ENCODE measurements at places on chromosomes 3 and 15.

- DNase-seq: no peak
Measured at GRCh38 chr15:93610944-93611343, 521.9 kb upstream of the RGMA start.

DNA sequence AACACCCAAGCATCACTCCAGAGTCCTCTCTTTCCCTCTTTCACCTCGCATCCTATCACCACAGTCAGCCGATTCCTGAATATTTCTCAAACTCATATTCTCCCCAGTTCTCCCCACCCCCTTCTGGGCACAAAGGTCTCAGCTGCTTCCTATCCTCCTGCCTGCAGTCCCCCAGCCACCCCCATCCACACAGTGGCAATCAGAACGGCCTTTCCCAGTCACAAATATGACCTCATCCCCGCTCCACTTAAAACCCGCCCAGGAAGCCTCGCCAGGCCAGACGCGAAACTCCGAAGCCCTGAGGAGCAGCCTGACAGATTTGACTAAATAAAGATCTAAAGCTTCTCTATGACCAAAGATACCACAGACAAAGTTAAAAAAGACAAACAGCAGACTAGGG is 49.9 kb upstream of the LINGO1 start:
- DNase-seq: no peak

DNA sequence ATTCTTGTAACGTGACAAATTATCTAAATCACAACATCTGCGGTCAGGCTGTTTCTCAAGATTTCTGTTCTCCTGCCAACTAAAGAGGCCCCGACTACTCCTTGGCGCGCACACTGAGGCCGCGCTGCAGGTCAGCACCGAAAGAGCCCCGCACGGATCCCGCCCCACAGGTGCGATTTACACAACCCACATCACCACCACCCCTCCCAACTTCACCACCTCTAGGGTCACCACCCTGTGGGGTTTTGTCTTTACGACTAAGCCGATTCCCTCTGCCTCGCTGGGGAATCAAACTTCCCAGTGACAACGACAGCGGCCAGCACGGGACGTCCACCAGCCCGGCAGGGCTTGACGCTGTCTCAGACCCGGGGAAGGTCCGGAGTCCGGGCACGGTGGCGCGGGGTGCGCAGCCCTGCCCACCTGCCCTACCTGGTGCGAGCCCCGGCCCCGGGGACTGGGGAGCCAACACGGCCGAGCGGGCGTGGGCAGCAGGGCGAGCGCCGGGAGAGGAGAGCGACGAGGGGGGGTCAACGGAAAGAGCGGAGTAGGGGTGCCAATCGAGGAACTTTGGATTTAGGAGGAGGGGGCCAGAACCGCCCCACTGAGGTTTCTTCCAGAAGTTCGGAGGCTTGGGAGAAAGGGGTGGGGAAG is 764 bp downstream of the UACA start:
- peak; percentile 50 for DNase-seq

DNA sequence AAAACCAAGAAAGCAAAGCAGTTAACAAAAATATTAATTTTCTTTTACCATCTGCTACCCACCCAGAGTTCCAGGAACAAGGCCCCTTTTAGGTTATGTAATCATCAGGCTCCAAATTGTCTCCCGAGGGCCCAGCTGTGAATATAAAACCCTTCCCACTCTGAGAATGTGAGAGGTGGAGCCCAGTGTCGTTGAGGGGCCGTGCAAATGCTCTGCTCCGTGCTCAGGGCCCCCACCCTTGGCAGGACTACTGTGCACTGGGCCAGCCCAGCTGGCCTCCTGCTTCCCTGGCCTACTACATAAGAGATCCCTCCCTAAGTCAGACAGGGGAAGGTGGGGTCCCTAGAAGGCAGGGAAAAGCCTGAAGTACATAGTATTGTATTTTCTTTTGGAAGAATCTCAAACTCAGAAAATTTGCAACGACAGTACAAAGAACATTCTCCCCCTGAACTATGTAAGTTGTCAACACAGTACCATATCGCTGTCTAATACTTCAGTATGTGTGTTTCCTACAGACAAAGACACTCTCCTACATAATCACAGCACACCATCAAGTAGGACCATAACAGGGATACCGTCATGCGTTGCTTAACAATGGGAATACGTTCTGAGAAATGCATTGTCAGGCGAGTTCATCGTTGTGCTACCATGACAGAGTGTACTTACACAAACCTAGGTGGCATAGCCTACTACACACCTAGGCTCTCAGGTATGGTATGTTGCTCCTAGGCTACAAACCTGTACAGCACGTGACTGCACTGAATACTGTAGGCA is 4.4 kb upstream of the CLEC3B start:
- no peak for DNase-seq

- DNase-seq: no peak
Measured at GRCh38 chr3:50573566-50574443, 4.5 kb downstream of the HEMK1 start.

DNA sequence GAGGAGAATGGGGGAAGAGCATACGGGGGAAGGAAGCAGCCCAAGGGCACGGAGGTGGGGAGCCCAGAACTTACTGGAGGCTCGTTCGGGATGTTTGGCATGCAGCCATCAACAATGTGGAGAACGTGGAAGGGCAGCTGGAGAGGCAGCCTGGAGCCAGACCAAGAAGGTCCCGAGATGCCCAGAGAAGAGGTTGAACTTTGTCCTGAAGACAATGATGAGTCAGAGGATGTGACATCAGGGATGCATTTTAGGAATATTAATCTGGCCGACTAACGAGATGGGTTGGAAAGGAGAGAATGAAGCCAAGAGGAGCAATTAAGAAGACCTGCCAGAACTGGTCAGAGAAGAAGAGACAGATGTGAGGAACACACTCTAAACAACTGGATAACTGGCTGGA is 98.2 kb downstream of the SRGAP3 start:
- peak; percentile 15 for DNase-seq

- peak; percentile 77 for DNase-seq
Measured at GRCh38 chr3:132543011-132543739, 53.9 kb upstream of the ACKR4 start.

DNA sequence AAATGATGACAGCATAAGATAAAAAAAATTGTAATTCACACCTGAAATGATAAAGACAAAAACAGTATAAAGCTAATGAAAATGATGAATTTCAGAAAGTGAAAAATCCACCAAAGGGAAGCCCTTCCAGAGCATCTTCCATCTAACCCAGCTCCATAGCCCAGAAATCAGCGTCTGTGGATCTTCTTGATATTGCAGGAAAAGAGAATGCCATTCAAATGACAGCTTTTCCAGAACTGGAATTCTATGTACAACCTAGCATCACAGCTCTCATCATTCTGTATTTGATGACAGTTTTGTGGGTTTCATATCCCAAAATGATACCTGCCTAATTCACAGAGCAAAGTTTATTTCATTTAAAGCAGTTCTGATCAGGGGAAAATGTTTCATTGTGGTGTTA is 267.3 kb downstream of the FHIT start:
- DNase-seq: no peak

- peak; percentile 31 for DNase-seq
Measured at GRCh38 chr3:53084310-53085001, 38.6 kb upstream of the SFMBT1 start.

DNA sequence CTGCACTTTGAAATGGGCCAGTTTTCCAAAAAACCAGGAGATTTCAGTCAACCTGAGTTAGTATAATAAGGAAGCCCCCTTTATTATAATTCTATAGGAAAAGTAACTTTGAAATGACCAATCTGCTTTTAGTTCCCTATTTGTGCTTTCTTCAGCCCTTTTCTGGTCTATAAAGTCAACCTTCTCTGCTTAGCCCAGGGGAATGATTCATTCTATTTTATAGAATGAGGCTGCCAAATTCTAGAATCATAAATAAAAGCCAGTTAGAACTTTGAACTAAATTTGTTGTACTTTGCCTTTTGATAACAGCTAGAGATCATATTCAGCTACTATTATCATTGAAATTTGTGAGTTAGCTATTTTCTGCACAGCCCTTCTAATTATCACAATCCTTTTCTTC is 24.7 kb downstream of the CIP2A start:
- DNase-seq: no peak

- no peak for DNase-seq
Measured at GRCh38 chr3:50128001-50128400, 27.1 kb upstream of the SEMA3F start.

DNA sequence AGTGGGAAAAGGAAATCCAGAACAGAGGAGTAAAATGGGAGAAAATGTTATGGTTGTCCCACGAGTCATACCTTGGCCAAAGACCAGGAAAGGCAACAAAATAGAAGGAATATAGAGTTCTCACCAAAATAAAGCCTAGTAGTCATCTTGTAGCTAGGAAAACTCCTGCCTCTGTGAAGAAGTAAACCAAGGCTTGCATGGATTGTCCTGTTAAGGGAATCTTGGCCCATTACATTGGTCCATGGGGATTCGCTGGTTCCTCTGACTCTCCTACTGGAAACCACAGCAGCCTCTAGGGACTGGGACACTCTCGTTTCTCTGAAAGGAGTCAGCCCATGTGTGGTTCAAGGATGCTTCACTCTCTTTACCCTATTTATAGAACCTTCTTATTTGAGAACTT is 62.9 kb upstream of the FNDC3B start:
- DNase-seq: peak; percentile 60

DNA sequence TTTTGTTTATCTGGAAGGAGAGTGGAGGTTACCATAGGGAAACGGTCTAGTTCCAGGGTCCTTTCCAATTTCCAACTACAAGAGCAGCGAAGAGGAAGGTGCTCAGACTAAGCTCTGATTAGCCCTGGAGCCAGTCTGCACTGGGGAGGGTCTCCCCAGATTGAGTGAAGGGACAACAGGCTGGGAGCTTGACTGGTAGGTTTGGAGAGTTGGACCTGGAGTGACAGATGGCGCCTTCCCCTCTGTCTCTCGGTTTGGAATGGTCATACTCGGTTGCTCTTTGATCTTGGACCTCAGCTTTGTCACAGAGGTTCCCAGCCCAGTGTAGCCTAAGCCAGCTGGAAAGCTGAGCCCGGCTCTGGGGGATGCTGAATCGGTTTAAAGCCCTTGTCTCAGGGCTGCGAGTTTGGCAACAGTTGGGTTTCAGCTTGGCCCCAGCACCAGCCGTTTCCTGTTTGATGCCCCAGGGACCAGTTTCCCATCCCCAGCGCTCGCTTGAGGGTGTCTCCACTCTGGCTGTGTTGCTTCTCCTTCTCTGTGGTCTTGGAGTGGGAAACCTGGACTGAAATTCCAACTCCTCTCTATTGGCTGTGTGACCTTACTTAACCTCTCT is 53.1 kb upstream of the ULK4 start:
- peak; percentile 46 for DNase-seq

DNA sequence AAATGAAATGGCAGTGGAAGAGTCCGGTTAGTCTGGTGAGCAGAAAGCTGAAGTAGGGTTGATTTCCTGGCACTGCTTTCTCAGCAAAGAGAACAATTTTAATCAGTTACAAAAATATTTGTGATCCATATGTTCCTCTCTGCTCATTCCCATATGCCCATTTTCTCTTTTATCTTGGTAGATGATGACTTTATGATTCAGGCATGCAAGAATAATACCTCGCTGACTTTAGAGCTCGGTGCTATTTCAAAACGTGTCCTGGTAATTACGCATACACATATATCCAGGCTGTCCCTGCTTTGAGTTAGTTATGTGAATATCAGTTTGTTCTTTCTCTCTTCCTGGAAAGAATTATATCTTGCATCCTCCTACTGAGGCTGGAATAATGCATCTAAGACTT is 38.5 kb downstream of the ARPP21 start:
- no peak for DNase-seq

GRCh38 chr3:60998858-60999257 is 252.4 kb downstream of the FHIT start:
- DNase-seq: no peak

GRCh38 chr15:62059108-62059815 is 985 bp downstream of the VPS13C start:
- DNase-seq: peak; percentile 17

DNA sequence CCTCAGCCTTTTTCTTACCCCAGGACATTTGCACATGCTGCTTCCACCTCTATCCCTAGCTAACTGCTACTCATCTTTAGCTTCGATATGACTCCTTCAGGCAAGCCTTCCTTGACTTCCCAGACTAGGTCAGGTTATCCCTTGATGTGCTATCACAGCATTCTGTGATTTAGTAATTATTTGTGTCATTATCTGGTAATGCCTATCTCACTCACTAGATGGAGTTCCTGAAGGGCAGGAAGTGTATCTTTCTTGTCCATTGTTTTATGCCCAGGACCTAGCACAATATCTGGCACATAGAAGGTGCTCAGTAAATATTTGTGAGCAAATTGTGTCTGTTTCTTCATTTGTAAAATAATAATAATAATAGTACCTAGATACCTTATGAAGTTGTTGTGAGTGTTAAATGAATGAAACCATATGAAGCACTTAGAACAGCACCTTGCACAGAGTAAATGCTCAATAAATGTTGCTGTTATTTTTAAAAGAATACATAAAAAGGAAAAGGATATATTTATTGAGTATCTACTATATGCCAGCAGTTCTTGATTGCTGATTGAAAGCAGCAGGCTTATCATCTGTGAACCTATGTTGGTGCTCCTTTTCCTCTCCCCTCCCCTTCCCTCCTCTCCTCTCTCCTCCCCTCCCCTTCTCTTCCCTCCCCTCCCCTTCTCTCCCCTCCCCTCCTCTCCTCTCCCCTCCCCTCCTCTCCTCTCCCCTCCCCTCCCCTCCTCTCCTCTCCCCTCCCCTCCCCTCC is 31.5 kb downstream of the SQOR start:
- no peak for DNase-seq

DNA sequence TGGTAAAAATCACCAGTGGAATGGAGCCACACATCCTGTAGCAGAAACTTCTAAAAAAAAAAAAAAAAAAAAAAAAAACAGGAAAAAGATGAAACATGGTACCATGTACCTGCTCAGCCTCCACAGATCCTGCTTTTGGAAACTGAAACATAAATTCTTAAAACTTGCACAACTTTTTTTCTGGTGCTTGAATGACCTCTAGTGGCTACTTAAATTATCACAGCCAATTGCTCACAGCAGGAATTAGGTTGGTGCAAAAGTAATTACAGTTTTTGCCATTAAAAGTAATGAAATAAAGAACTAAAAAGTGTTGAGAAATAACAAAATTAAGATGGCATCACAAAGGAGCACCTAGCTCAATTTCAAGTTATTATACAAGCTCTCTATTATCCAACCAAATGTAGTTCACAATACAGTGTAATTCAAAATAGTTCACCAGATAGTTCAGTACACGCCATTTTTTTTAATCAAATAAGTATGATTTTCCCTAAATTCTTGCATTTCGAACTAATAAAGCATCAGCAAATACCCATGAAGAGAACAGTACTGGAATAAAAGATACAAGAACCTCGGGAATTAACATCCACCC is 80.6 kb downstream of the ULK4 start:
- peak; percentile 34 for DNase-seq
